ENCODE measurements at places on chromosomes 4 and X. TPM values are rescaled to one million over a fixed set of nuclear protein-coding genes. Genes with fewer than 3 reads are reported as not detected.

- no peak overlapping the region for H3K27ac ChIP-seq
- no peak overlapping the region for H3K4me3 ChIP-seq
- no peaks in the 10 kb centered on the region for H3K36me3 ChIP-seq
- no peaks in the 10 kb centered on the region for H3K4me1 ChIP-seq
- no peaks in the 10 kb centered on the region for H3K27me3 ChIP-seq
- DNase-seq: no peak
Observed at GRCh38 chr4:178917756-178918155, 1475.5 kb upstream of the AGA start.

Gene ZXDA
- total RNA-seq: 20.0 TPM

Gene BMPR1B
- total RNA-seq: 0.72 TPM

Gene GAGE12E
- total RNA-seq: not detected

- no peaks in the 10 kb centered on the region for H3K27me3 ChIP-seq
- no peak overlapping the region for H3K27ac ChIP-seq
- H3K4me3 ChIP-seq: no peak overlapping the region
- DNase-seq: no peak
Observed at GRCh38 chr4:23038626-23039491, 346.1 kb downstream of the GBA3 start.

DNA sequence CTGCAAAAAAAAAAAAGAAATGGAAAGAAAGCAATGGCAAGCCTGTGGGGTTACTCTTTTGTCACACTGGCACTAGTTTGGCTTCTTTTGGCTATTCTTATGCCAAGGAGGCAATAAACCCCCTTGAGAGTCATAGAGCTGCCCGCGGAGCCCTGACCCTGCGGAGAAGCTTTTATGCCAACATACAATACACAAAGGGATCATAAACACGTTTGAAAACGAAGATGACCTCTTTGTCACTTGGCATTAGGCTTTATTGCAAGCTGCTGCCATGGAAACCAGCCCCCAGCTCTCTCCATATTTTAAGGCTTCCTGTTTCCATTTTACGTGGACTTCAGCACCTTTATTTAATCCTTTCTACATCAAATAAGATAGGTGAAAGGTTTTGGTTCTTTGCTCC is 7.6 kb downstream of the NEUROG2 start:
- peaks cover 42% of the 10 kb centered on the region for H3K27me3 ChIP-seq
- H3K27ac ChIP-seq: no peak overlapping the region
- no peak for DNase-seq
- H3K4me3 ChIP-seq: no peak overlapping the region

Gene TAF1
- 65.2 TPM for total RNA-seq

DNA sequence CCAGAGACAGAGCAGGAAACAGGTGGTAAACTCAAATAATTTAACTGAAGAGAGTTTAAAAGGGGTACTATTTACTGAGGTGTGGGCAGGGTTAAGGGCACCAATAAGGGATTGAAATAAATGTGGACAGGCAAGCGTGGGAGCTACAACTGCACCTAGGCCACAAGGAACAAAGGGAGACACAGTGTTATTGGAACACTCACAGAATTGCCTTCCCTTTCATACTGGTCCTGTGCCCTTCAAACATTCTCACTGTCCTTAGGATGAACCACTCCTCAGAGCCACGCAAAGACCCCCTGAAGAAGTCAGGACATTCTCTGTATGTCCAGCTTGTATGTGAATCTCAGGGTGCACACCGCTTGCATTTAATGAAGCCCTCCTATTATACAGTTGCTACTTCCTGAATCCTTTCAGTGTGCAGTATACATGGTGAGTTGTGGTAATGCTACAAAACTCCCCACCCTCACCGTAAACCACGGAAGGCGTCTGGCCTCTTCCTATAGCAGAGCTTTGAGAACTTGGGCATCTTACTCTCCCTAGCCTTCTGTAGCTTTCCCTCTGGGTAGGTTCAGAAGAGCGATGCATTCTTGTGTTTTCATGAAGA is 9.6 kb upstream of the MRPL1 start:
- H3K4me3 ChIP-seq: peak overlapping the region; percentile 79
- peak overlapping the region; percentile 93 for H3K27ac ChIP-seq
- DNase-seq: peak; percentile 52
- H3K4me1 ChIP-seq: peaks cover 60% of the 10 kb centered on the region

DNA sequence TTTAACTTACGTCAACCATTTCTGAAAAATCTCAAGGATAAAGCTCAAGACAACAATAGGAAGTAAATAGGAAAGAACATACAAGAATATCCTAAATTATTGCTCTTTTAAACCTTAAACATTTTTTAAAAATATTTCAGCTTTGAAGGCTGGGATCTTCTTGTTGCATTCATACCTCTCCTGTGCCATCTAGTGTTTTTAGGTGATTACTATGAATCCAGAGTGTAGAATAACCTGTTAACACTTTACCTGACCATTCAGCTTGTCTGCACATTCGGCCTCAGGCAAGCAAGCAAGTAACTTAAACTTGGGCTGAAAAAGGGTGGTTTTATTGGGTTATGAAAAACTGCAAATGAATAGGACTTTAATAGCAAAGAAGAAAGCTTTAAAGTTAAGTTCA is 507.8 kb upstream of the INTU start:
- H3K27ac ChIP-seq: no peak overlapping the region
- no peaks in the 10 kb centered on the region for H3K4me1 ChIP-seq
- H3K36me3 ChIP-seq: no peaks in the 10 kb centered on the region
- DNase-seq: no peak
- no peak overlapping the region for H3K4me3 ChIP-seq

DNA sequence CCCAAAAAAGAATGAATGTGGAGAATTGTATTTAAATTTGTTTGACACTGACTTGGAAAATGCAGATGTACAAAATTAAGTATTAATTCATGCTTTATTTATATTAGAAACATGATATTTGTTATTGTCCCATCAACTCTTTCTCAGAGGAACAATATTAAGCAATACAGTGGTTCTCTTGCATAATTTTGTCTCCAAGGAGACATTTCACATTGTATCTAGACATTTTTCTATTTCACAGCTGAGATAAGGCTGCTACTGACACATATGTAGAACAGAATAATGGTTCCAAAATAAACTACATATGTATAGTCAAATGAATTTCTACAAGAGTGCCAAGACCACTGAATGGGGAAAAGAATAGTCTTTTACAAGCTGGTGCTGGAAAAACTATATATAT is 427.9 kb upstream of the SPANXN1 start:
- H3K4me3 ChIP-seq: no peak overlapping the region
- H3K36me3 ChIP-seq: no peaks in the 10 kb centered on the region
- no peak for DNase-seq
- H3K27me3 ChIP-seq: no peaks in the 10 kb centered on the region
- H3K27ac ChIP-seq: no peak overlapping the region

Gene OPRPN
- not detected for total RNA-seq

DNA sequence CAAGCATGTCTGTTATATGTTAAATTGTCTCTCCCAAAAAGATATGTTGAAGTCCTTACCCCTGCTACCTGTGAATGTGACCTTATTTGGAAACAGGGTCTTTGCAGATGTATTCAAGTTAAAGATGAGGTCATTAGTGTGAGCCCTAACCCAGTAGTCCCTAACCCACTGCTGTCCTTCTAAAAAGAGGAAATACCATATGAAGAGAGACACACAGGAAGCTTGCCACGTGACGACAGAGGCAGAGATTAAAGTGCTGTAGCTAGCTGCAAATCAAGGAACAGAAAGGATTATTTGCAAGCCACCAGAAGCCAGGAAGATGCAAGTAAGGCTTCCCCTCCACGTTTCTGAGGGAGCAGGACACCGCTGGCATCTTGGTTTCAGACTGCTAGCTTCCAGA is 150.1 kb downstream of the HNRNPD start:
- H3K4me1 ChIP-seq: peaks cover 6% of the 10 kb centered on the region
- H3K27me3 ChIP-seq: no peaks in the 10 kb centered on the region
- no peaks in the 10 kb centered on the region for H3K36me3 ChIP-seq
- H3K4me3 ChIP-seq: no peak overlapping the region
- peak; percentile 29 for DNase-seq
- H3K27ac ChIP-seq: no peak overlapping the region

- H3K4me1 ChIP-seq: peaks cover 13% of the 10 kb centered on the region
- H3K27me3 ChIP-seq: no peaks in the 10 kb centered on the region
- no peaks in the 10 kb centered on the region for H3K36me3 ChIP-seq
Observed at GRCh38 chr4:38333219-38333618, 330.8 kb upstream of the KLF3 start.

GRCh38 chrX:70166601-70167590 is 10.4 kb upstream of the DGAT2L6 start:
- no peak for DNase-seq
- no peak overlapping the region for H3K4me3 ChIP-seq
- no peaks in the 10 kb centered on the region for H3K4me1 ChIP-seq
- no peak overlapping the region for H3K27ac ChIP-seq
- H3K27me3 ChIP-seq: no peaks in the 10 kb centered on the region

DNA sequence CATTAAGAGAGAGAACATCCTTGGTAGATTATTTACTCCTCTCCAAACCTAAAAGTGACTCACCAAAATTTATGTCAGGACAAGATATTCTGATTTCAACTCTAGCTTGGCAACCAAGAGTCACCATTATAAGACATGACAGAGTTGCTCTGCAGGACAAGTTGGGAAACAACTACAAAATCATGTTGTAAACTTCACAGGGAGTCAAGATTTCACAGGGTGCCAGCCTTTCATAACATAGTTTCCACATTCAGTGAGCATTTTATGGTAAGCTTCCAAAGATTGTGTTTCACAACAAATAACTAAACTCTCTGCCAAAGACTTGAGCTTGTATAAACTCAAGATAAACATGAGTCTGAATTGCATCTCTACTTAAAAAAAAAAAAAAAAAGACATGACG is 121.0 kb upstream of the DIAPH2 start:
- H3K4me3 ChIP-seq: no peak overlapping the region
- no peak overlapping the region for H3K27ac ChIP-seq
- H3K27me3 ChIP-seq: no peaks in the 10 kb centered on the region
- no peaks in the 10 kb centered on the region for H3K4me1 ChIP-seq
- no peaks in the 10 kb centered on the region for H3K36me3 ChIP-seq

Gene PF4V1
- 3.0 TPM for total RNA-seq

GRCh38 chr4:113968473-113968872 is 11.0 kb downstream of the ARSJ start:
- no peak overlapping the region for H3K27ac ChIP-seq
- H3K4me3 ChIP-seq: no peak overlapping the region
- peaks cover 5% of the 10 kb centered on the region for H3K27me3 ChIP-seq
- no peak for DNase-seq
- no peaks in the 10 kb centered on the region for H3K36me3 ChIP-seq
- no peaks in the 10 kb centered on the region for H3K4me1 ChIP-seq

DNA sequence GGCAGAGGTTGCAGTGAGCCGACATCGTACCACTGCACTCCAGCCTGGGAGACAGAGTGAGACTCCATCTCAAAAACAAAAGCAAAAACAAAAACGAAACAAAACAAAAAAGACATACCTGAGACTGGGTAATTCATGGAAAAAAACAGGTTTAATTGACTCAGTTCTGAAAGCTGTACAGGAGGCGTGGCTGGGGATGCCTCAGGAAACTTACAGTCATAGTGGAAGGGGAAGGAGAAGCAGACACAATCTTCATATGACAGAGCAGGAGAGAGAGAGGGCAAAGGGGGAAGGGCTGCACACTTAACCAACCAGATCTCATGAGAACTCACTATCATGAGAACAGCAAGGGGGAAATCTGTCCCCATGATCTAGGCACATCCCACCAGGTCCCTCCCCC is 229.5 kb downstream of the STK32B start:
- DNase-seq: no peak
- no peaks in the 10 kb centered on the region for H3K36me3 ChIP-seq
- no peak overlapping the region for H3K27ac ChIP-seq
- no peaks in the 10 kb centered on the region for H3K4me1 ChIP-seq
- no peaks in the 10 kb centered on the region for H3K27me3 ChIP-seq
- H3K4me3 ChIP-seq: no peak overlapping the region

DNA sequence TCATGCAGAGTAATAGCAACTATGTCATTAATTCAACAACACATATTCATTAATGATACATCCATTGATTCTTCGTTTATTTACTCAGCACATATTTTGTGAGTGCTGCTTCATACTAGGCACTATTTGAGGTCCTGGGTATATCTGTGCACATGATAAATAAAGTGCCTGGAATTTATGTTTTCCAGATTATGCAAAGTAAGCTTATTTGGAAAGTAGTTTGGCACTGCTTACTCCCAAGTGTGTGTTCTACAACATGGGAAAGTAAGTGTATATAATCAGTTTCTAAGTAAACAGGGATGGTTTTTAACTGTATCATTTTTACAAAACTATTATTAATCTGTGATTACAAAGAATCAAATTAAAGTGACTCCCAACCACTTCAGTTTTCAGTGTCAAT is 16.8 kb upstream of the EPGN start:
- H3K36me3 ChIP-seq: no peaks in the 10 kb centered on the region
- no peak overlapping the region for H3K4me3 ChIP-seq
- no peaks in the 10 kb centered on the region for H3K4me1 ChIP-seq
- H3K27me3 ChIP-seq: no peaks in the 10 kb centered on the region

Gene SYN1
- total RNA-seq: not detected

Gene CLNK
- 0.67 TPM for total RNA-seq

Measured in CD4-positive, CD25-positive, alpha-beta regulatory T cell (primary cell).